NCI-H510A (cell line): ENCODE measurements at places on chromosomes 16 and 17.

DNA sequence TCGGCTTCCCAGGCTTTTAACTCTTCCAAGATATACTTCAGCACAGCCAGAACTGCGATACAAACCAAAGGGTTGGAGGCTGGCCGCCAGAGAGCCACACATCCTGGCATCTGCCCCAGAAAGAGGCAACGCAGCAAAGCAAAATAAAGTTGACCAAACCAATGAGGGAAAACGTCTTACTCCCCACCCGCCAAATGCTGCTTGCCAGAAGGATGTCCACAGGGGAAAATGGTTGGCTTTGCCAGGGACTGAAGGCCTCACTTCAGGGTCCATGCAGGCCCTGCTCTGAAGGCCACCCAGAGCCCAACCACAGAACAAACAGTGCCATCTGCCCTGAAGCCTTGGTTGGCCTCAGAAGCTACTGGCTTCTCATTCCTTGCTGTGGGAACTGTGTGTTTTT, 15.0 kb downstream of the CACNG1 start:
- no peak for DNase-seq

DNA sequence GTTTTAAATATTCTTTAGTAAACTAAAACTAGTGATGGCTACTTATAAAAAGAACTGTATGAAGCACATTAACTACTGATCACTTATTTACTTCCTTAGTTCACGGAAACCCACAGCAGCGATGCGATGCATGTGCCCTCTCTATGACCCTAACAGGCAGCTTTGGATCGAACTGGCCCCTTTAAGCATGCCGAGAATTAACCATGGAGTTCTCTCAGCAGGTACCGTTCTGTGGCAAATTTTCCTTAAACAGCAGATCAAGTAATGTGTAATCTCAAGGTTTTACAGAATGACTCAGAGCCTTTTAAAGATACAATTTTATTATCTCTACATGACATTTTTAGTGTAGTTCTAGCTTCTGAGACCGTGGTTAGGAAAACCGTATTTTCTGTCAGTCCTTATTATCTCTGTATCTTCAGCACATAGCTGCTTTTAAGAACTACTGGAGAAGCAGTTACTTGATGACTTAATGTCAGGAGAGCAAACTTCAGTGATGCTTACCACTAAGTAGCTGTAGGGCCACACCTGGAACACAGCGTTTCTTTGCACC, 43.0 kb downstream of the GAN start:
- no peak for DNase-seq

DNA sequence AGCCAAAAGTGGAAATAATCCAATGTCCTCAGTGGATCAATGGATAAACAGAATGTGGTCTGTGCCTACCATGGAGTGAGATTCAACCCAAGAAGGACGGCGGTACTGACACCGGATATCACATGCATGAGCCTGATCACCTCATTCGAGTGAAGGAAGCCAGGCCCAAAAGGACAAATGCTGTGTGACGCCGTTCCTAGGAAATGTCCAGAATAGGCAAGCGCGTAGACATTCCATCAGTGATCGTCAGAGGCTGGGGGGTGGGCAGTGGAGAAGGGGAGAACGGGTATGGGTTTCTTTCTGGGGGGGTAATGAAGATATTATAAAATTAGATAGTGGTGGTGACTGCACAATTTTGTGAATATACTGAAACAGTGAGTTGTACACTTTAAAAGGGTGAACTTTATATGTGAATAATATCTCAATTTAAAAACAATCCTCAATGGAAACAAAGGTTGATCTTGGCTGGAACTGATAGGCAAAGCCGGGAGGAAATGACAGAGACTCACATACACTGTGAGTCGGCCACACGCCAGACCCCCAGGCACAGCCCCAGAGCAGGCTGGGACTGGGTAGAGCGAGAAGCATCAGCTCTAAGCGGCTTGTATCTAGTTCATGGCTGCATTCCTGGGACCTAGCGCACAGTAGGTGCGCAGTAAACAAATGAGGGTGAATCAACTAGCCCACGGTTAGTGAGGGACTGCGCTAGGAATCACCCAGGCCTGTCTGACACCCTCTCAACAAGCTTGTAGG, 3.5 kb downstream of the DBNDD1 start:
- no peak for DNase-seq

GRCh38 chr16:81684242-81684837, 94.8 kb upstream of the PLCG2 start:
- no peak for DNase-seq

GRCh38 chr16:49195237-49195548, 86.4 kb downstream of the CBLN1 start:
- no peak for DNase-seq

- DNase-seq, result no peak
These were observed 609.4 kb upstream of the CDH5 start for GRCh38 chr16:65757064-65757463.

- DNase-seq, result no peak
These were observed 5.3 kb downstream of the TMEM97 start for GRCh38 chr17:28324267-28324745.

- DNase-seq, result no peak
These were observed 518.2 kb upstream of the GOT2 start for GRCh38 chr16:59252317-59252716.

DNA sequence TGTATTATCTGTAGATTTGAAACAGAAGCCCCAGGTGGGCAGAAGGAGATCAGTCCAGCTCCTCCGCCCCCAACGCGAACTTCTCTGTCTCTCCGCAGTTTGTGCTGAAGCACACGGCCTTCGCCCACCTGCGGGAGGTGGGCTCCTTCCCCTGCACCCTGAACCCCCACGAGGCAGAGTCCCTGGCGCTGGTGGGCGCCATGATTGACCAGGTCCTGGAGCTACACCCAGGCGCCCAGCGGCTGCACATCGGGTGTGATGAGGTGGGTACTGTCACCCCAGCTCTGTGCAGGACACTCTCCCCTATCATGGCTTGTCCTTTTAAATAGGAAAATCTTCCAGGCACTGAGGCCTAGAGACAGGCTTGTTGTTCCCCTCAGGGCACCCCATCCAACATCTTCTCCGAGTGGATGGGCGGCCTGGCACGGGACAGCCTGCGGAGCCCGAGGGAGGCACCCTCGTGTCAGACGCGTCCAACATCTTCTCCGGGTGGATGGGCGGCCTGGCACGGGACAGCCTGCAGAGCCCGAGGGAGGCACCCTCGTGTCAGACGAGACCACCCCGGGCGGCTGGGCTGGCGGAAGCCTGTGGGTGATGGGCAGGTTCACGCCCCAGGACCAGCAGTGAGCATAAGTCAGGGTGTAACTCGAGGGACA, 15.3 kb upstream of the OGFOD3 start:
- no peak for DNase-seq

DNA sequence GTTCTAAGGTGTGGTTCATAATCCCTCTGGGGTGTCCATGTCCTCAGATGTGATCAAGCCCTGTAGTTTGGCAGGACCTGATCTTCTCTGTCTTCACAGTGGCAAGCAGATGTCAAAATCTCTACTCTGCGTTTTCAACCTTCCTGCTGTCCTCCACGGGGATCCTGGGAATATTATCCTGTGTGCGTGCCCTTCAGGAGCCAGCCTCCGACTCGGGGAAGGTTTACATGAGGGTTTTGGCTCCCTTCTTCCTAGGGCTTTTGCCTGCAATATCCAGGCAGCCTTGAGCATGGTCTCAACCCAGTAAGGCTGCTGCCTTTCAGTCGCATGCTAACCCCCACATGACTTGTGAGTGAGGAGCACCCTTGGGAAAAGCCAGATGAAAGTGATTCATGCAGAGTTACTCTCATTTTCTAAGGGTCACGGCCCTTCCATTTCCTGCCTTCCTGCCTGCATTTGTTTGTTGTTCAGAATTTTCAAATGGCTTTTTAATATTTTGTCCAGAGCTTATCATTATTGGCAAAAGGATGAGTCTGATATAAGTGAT, 202.2 kb upstream of the CHMP6 start:
- DNase-seq, result no peak

DNA sequence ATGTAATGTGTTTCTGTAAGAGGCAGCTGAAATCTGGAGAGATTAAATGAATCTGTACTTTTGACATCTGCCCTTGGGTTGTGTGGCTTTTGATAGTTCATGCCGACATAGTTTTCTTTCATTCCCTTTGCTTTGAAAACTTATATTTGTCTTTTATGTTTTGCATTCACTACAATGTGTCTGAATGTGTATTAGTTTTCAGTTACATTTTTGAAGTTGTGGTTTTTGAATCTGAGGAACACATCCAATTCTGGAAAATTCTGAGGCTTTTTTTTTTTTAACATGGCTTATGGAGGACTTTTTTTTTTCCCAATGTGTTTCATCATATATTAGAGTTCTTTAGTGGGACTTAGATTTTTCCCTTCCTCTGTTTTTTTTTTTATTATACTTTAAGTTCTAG, 683.7 kb upstream of the SOX9 start:
- no peak for DNase-seq

- DNase-seq, result peak; percentile 28
These were observed 17.5 kb upstream of the C17orf78 start for GRCh38 chr17:37358098-37358829.

DNA sequence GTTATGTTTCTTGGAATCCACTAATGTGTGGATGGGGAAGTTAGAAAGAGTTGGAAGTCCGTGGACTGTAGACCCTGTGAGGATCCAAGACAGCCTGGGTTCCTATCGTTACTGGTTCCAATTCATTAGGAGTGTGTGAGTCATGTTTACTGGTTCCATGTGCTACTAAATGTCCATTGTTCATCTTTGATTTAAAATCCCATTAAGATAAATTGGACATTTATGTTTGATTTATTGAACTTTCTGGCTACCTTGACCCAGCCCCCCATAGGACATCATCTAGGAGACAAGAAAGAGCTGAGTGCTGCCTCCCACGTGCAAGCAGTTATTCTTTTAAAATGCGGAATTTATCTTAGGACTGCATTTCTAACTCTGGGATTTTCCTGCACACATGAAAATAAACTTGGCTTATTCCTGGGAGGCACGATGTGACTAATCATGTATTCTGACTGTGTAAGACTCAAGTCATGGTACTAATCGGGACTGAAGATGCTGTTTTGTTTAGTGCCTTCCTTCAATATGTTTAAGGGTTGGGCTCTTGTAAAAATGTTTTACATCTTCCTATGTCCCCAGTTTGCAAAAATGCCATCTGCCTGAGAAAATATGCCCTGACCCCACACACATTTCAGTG, 53.4 kb downstream of the RGS9 start:
- DNase-seq, result no peak
